ACHN (cell line): ENCODE measurements at places on chromosomes 6 and 20.

DNA sequence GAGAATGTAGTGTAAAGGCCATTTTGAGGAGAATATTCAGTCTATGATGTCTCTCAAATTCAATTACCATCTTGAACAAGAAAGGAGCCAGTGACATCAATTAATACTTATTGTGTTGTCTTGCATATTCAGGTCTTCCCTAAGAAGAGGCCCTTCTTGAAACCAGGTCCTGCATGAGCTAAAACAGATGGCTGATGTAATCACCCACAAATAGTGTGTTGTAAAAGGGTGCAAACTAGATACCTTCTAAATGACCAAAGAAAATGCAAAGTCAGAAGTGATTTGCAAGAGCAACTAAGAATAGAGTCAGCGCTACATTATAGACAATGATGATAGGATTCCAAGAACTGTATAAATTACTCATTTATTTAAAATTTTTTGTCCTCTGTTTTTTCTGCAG is 97.0 kb downstream of the BTBD3 start:
- no peak for DNase-seq

DNA sequence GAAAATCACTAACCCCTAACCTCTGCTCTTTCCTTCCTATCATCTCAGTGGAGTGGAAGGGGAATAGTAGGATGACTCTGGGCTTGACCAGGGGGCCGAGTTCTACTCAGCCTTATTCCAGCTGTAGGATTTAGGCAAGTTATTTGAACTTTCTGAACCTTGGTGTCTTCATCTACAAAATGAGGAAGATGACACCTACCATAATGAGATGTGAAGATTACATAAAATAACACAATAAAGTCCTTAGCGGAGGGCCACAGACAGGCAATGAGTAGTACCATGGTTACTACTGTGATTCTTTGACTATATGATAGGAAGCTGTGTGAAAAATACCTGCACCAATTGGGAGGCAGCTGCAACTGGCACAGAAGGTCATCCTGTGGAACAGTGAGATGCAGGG is 53.6 kb upstream of the PIM1 start:
- DNase-seq, result no peak

DNA sequence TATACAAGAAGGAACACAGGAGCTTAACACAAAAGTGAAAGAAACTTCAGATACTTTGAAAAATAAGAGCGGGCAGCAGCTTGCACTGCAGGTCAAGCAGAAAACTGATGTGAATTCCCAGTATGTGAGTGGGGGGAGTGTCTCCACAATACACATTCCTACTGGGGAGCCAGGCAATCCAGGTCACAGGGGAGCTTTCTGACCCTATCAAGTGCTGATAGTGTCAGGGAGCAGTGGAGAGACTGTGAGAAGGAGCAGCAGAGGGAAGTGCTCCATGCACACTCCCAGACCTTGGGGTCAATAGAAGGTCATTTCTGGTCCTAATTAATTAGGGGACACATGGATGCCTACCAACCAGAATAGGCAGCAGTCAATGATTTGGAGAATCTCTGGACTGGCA is 59.4 kb downstream of the PDSS2 start:
- no peak for DNase-seq

- DNase-seq, result no peak
Observed at GRCh38 chr6:159910342-159910741, 19.6 kb downstream of the MAS1 start.

GRCh38 chr6:16783509-16783908 is 22.2 kb upstream of the ATXN1 start:
- DNase-seq, result no peak

DNA sequence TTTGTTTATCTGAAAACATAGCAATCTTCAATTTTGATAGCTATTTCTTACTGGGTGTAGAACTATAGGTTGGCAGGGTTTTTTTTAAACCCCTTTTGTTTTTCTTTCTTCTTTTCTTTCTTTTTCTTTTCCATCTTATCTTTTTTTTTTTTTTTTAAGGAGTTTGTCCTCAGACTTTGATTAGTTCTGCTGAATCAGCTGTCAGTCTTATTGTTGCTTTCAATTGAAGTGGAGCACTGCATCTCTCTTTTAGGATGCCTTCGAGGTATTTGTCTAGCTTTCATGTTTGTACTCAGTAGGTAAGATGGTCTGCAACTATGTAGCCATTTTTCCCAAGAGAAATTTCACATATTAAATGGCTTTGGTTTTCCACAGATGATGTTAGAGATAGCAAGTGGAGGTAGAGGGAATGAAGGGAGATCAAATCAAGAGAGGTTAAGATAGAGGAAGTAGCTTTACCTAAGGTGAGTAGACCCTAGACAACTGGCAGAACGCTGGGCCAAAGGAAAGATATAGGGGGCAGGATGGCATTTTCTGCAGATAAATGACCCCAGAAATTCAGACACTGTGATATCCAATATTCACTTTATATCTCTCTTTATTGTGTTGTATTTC is 137.1 kb downstream of the BCAS1 start:
- DNase-seq, result no peak

GRCh38 chr6:71385111-71385822 is 96.7 kb downstream of the OGFRL1 start:
- no peak for DNase-seq

GRCh38 chr6:128932061-128932460 is 49.1 kb downstream of the LAMA2 start:
- no peak for DNase-seq
